ENCODE measurements at places on chromosomes 11 and 22.

- no peak for DNase-seq
Measured at GRCh38 chr11:30429550-30429949, 106.6 kb downstream of the ARL14EP start.

GRCh38 chr11:85758480-85759039, 52.4 kb downstream of the SYTL2 start:
- DNase-seq, result no peak

DNA sequence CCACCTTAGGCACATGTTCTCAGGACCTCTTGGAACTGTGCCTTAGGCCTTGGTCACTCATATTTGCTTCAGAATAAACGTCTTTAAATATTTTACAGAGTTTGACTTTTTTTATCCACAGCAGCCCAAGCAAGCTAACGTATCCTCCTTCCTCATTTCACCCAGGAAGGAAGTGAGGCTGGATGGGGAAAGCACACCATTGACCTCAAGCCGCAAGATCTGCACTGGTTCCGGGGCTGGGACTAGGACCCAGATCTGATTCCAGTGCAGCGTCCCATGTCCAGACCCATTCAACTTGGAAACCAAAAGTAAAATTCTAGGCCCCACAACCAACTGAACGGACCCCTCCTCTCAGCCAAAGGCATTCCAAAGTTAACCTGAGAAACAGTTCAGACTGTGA, 2.4 kb upstream of the LGALS12 start:
- no peak for DNase-seq

- no peak for DNase-seq
Measured at GRCh38 chr11:15195454-15196200, 80.9 kb downstream of the INSC start.

GRCh38 chr11:16780698-16781550, 42.5 kb downstream of the C11orf58 start:
- DNase-seq, result no peak

DNA sequence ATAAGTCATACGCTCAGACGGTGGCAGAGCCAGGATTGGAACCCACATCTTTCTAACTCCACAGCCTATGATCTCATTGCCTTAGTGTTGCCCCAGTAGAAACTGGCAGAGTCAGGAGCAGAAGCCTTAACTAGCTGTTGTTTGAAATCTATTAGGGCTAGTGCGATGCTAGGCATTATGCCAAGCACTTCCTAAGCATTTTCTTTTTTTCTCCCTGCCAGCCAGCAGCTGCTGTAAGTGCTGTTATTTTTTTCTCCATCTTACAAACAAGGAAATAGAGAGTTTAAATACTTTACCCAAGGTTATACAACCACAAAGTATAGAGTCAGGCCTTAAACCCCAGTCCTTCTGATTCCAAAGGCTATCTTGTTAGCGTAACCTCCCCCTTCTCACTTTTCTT, 161.0 kb upstream of the SORL1-AS1 start:
- DNase-seq, result no peak

DNA sequence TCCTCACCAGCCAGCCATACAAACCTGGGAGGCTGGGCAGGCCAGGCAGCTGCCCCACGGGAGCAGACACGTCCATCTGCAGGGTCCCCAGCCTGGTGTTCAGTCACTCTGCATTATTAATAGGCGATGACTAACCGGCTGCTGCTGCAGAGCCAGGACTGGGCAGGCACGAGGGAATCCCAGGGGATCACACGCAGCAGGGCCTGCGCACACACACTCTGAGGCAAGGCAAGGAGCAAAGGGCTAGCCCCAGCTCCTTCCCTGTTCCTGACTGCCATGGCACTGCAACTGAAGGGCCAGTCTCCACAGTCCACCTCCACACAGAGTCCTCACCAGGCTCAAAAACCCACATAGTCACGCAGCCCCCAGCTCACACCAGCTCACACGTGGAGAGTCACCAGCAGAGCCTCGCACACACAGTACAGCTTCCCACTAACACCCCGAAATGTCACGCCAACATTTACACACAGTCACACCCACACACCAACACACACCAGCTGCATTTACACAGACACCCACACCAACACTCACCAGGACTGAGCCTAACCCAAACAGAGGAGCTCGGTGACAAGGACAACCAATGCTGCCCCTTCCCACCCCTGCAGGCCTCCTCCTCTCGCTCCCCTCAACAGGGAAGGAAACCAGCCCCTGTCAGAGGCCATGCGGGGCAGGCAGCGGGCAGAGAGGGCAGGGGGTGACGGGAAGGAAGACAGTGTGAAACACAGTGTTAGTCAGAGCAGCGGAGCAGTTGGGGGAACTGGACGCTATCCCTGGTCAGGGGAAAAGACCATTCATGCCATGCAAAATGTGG, 47.3 kb downstream of the NRXN2 start:
- peak; percentile 82 for DNase-seq

DNA sequence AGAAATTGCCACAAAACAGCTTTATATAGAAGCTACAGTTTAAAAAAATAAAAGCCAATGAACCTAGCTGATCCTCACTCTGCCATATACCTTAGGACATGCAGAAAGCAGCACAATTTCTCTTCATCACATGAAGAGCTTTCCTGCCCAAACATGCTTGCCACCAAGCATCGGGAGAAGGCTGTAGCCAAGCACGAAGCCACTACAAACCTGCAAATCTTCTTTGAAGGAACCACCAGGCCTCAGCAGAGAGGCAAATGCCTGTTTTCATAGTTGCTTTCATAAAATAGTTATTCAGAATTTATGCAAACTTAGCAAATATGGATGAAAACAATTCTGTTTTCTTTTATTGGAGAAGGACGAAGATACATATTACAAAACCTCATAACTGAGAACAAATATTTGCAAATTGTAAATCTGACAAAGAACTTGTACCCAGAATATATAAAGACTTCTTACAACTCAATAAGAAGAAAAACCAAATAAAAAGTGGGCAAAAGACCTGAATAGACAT, 100.3 kb downstream of the RBFOX2 start:
- no peak for DNase-seq

- DNase-seq, result no peak
Measured at GRCh38 chr11:7439746-7440320, 45.5 kb upstream of the OLFML1 start.

GRCh38 chr11:30260813-30261212, 30.0 kb downstream of the FSHB start:
- no peak for DNase-seq
